ENCODE measurements at places on chromosomes 11 and 22.

- DNase-seq: no peak
Measured at GRCh38 chr11:93196816-93197379, 893 bp downstream of the SLC36A4 start.

GRCh38 chr11:112644410-112645131 lies 316.6 kb upstream of the NCAM1 start:
- no peak for DNase-seq

DNA sequence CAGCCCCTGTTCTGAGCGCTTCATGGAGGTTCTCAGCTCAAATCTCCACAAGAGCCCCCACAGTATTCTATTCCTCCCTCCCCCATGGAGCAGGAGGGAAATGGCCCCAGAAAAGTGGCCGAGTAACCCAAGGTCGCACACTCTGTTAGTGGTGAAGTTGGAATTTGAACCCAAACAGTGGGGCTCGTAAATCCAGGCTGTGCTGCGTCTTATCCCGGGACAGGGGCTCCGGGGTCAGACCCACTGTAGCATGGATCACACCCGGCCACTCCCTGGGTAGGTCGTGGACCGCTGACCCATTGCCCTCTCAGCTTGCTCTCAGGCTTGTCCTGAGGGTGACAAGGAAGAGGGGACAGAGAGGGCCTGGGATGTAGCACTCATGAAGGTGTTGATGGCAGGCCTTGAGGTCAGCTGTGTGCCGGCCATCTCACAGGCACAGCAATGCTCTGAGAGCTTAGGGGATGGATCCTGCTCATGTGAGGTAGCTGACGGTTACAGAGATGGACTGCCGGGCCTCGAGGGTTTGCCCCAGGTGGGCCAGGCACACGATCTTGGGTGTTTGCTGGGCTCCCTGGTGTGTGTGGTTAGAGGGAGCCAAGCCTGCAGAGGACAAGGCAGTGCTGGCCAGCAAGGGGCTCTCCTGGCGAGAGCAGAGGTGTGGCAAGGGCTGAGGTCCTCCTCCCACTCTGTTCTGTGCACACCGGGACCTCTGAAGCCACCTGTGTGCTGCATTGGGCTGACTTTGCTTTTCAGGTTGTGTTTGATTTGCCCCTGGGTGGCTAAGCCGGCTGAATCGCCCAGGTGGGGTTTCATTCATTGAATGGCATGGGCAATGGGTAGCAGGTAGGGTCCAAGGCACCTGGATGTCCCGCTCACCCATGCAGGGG lies 2.3 kb upstream of the FGF19 start:
- DNase-seq: no peak

- no peak for DNase-seq
Measured at GRCh38 chr11:70002433-70002832, 75.7 kb upstream of the ANO1 start.

DNA sequence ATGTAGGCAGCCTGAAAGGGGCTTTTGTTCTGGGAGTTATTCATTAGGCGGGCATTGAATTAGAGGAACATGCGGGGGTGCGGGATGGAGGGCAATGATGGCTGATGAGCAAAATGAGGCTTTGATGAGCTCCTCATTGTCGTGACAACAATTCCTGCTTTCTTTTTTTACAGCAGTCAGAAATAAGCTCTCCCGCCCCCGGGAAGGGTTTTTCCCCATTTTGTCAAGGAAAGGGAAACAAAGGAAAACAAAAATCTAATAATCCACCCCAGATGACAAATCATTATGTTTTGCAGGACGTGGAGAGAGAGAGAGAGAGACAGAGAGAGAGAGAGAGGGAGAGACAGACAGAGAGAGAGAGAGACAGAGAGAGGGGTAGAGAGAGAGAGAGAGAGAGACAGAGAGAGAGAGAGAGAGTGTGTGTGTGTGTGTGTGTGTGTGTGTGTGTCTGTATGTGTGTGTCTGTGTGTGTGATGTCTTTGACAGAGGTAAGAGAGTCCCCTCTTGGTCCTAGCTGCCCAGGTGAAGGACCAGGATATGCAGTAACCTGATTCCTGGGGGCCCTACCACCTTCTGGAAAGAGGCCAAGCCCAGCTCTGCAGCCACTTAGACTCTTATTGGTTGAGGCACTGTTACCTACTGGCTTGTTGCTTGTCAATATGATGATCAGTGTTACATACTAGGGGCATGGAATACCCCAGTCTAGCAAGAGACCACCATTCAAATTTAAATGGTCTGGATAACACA lies 46.7 kb upstream of the PARVA start:
- DNase-seq: no peak

DNA sequence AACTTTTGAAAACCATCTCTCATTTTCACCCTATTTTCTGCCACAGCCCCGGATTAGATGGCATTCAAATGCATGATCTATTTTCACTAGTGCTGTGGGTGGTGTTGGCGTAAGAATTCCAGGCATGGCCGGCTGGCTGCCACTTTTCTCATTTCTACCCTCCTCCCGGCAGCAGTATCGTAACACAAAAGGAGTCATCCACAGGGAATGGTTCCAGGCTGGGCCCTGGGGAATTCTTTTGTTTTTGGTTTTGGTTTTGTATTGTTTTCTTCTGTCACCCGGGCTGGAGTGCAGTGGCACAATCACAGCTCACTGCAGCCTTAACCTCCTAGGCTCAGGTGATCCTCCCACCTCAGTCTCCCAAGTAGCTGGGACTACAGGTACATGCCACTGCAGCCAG lies 13.8 kb downstream of the JAML start:
- no peak for DNase-seq

GRCh38 chr11:78319453-78319955 lies 98.1 kb downstream of the GAB2 start:
- DNase-seq: no peak

- DNase-seq: no peak
Measured at GRCh38 chr11:38014405-38014804, 1416.4 kb upstream of the RAG2 start.

- no peak for DNase-seq
Measured at GRCh38 chr11:126607374-126607773, 251.9 kb downstream of the ST3GAL4 start.

GRCh38 chr22:38437416-38437815 lies 17.6 kb downstream of the KCNJ4 start:
- no peak for DNase-seq
